ENCODE measurements at places on chromosomes 13 and 19. TPM values are rescaled to one million over a fixed set of nuclear protein-coding genes. Genes with fewer than 3 reads are reported as not detected.

- peak overlapping the region; percentile 44 for H3K27ac ChIP-seq
- peak overlapping the region; percentile 53 for H3K4me3 ChIP-seq
- DNase-seq, result peak; percentile 23
- no peaks in the 10 kb centered on the region for H3K36me3 ChIP-seq
Measured at GRCh38 chr19:9913237-9914000, 22.9 kb downstream of the OLFM2 start.

The ZNF442 gene
- 0.33 TPM for total RNA-seq

The AKAP8 gene
- 117 TPM for total RNA-seq

The NUP58 gene
- 157 TPM for total RNA-seq

Data from upper lobe of left lung (tissue), 6 donors.